ENCODE measurements at places on chromosomes 6 and 20. TPM values are rescaled to one million over a fixed set of nuclear protein-coding genes. Genes with fewer than 3 reads are reported as not detected.

CD24 gene
- 1.7 TPM for total RNA-seq

HNF4A gene
- not detected for total RNA-seq

RUNX2 gene
- not detected for total RNA-seq

SPATS1 gene
- not detected for total RNA-seq

CASS4 gene
- under 0.01 TPM for total RNA-seq

TCP1 gene
- 395 TPM for total RNA-seq

TTK gene
- total RNA-seq = 38.8 TPM

CST5 gene
- total RNA-seq = not detected

ERVFRD-1 gene
- not detected for total RNA-seq

EFCAB8 gene
- 0.43 TPM for total RNA-seq

RIMS1 gene
- total RNA-seq = 0.93 TPM

FOXS1 gene
- total RNA-seq = not detected

ATXN1 gene
- 32.1 TPM for total RNA-seq

FOXC1 gene
- 28.7 TPM for total RNA-seq

SMAP1 gene
- total RNA-seq = 37.2 TPM

IYD gene
- total RNA-seq = not detected

KHDRBS2 gene
- not detected for total RNA-seq

IMPG1 gene
- not detected for total RNA-seq

PRSS35 gene
- total RNA-seq = 0.07 TPM

EPB41L1 gene
- 9.0 TPM for total RNA-seq

KHDC1L gene
- total RNA-seq = not detected

FAM83C gene
- total RNA-seq = not detected

EIF6 gene
- total RNA-seq = 115 TPM

MAPK13 gene
- total RNA-seq = 1.9 TPM
